ENCODE measurements at places on chromosomes 2 and 18. TPM values are rescaled to one million over a fixed set of nuclear protein-coding genes. Genes with fewer than 3 reads are reported as not detected.

OTOS gene
- total RNA-seq = not detected

AQP4 gene
- not detected for total RNA-seq

PIEZO2 gene
- total RNA-seq = 6.6 TPM

SDC1 gene
- 56.8 TPM for total RNA-seq

MYL12A gene
- total RNA-seq = 826 TPM

TOGARAM2 gene
- total RNA-seq = 0.26 TPM

GRCh38 chr2:197248623-197249022, 62.0 kb downstream of the ANKRD44 start:
- H3K27ac ChIP-seq = no peak overlapping the region
- H3K36me3 ChIP-seq = no peaks in the 10 kb centered on the region
- no peak overlapping the region for H3K4me3 ChIP-seq
- no peak for DNase-seq
- peaks cover 2% of the 10 kb centered on the region for H3K4me1 ChIP-seq

DNA sequence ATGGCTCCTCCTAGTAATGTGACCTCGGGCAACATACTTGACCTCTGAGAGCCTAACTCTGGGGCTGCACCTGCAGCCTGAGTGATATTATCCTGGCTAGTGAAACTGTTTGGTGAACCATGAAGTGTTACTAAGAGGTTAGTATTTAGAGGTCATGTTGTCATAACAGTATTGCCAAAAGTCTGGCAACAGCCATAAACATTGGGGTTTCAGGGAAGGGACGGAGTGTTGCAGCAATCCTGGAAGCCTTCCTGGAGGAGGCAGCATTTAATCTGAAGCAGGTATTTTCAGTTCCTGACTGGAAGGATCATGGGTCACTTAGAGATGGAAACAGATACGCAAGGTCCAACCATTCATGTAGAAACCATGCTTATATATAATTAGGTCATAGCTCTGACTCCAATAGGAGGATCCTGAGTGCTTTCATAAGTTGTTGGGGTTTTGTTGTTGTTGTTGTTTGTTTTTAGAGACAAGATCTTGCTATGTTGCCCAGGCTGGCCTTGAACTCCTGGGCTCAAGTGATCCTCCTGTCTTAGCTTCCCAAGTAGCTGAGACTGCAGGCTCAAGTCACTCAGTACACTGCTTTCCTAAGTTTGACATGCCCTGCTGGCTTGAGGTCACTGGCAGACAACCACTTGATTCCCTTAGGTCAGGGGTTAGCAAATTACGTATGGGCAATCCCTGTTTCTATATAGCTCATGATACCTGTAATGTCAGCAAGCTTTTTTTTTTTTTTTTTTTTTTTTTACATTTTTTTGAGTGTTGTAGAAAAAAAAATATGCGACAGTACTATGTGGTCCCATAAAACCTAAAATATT, 21.5 kb downstream of the GPR39 start:
- DNase-seq = no peak
- H3K27ac ChIP-seq = no peak overlapping the region
- peaks cover 2% of the 10 kb centered on the region for H3K4me1 ChIP-seq
- no peaks in the 10 kb centered on the region for H3K36me3 ChIP-seq

DNA sequence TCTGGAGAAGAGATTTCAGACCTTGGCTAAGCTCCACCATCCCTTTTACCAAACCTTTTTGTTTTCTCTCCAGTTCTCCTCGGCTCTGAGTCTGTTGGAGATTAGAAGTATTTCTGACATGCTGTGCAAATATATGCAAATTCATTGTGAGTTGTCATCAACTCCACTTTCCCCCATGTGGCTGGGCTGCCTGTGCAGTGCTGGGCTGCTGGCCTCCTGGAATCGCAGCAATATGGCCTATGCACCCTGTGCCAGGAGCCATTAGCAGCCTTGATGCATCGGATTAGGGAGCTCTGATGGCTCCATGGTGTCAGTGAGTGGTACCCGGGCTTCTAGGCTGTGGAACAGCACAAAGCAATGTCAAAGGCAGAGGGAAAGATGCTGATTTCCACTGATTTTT, 80.0 kb downstream of the GPR39 start:
- H3K36me3 ChIP-seq = no peaks in the 10 kb centered on the region
- no peaks in the 10 kb centered on the region for H3K27me3 ChIP-seq
- no peak overlapping the region for H3K4me3 ChIP-seq
- DNase-seq = no peak
- H3K27ac ChIP-seq = no peak overlapping the region

- H3K4me1 ChIP-seq = no peaks in the 10 kb centered on the region
- no peaks in the 10 kb centered on the region for H3K27me3 ChIP-seq
- H3K27ac ChIP-seq = no peak overlapping the region
- no peaks in the 10 kb centered on the region for H3K36me3 ChIP-seq
- no peak for DNase-seq
- H3K4me3 ChIP-seq = no peak overlapping the region
These were observed 120.6 kb upstream of the MYCN start for GRCh38 chr2:15819562-15820256.

DNA sequence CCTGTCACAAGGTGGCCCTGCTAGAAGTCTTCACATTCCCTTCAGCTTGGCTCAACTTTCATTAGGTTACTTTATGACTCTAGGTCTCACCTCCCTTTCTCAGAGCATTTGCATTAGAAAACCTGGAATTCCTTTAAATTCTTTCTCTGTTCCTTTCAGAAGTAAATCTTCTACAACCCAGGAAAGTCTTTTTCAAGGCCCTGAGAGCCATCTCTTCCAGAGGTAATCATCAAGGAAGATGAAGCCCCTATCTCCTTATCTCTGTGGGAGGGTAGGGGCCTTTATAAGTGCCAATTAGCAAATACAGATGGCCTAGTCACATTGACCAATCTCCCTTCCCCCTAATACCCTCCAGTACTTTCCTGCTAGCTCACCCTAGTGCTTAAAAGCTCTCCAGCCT, 848.0 kb upstream of the FAM98A start:
- no peaks in the 10 kb centered on the region for H3K4me1 ChIP-seq
- no peaks in the 10 kb centered on the region for H3K36me3 ChIP-seq
- no peak for DNase-seq
- H3K27me3 ChIP-seq = no peaks in the 10 kb centered on the region
- no peak overlapping the region for H3K4me3 ChIP-seq
- no peak overlapping the region for H3K27ac ChIP-seq

DNA sequence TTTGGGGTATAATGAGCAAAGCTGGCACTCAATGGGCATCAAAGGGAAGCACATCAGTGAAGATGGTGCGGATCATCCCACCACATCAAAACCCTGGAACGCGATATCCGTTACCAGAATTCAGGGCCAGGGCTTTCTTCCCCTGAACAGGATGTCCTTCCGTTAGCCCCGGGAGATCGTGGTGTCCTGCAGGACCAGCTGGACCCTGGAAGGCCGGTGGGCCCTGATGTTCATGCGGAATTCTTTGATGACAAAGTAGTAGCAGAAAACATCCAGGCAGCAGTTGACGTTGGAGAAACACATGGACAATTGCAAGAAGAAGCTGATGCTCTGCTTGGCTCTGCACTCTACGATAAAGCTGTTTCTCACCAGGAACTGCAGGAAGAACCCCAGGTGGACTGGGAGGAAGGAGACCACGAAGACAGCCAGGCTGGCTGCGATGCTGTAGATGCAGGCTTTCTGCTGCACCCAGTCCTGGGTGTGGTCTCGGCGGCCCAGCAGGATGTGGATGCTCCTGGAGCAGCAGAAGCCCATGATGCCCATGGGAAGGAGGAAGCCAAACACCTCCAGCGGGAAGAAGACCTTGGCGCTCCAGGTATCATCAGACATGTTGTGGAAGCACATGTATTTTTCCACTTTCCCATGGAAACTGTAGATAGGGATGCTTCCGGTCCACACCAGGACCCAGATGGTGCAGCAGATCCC, 15.0 kb downstream of the GPR55 start:
- H3K27me3 ChIP-seq = no peaks in the 10 kb centered on the region
- no peak for DNase-seq
- peaks cover 8% of the 10 kb centered on the region for H3K4me1 ChIP-seq
- no peak overlapping the region for H3K4me3 ChIP-seq
- no peaks in the 10 kb centered on the region for H3K36me3 ChIP-seq
- no peak overlapping the region for H3K27ac ChIP-seq

GRCh38 chr2:53896864-53897263, 37.1 kb upstream of the GPR75 start:
- no peak overlapping the region for H3K4me3 ChIP-seq
- no peaks in the 10 kb centered on the region for H3K27me3 ChIP-seq
- DNase-seq = peak; percentile 66
- no peaks in the 10 kb centered on the region for H3K4me1 ChIP-seq
- peaks cover 15% of the 10 kb centered on the region for H3K36me3 ChIP-seq

DNA sequence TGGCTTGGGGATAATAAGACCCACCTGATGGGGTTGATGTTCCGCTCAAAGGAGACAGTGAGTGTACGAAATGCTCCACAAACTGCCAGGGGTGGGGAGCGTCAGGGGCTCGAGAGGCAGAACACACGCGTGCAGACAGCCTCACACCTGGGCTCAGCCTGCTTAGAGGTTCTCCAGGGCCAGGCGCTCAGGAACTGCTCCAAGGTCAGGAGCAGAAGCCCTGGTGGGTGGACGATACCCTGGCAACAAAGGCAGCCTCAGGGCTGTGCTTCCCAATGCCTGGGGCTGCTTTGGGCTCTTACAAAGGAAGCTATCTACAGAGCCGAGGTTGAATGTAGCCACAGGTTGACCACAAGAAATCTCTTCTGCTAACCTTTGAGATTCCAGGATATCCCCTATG, 114.4 kb downstream of the CLIP4 start:
- no peaks in the 10 kb centered on the region for H3K4me1 ChIP-seq
- no peak overlapping the region for H3K27ac ChIP-seq
- H3K27me3 ChIP-seq = peaks cover 11% of the 10 kb centered on the region
- H3K4me3 ChIP-seq = no peak overlapping the region
- DNase-seq = no peak

DNA sequence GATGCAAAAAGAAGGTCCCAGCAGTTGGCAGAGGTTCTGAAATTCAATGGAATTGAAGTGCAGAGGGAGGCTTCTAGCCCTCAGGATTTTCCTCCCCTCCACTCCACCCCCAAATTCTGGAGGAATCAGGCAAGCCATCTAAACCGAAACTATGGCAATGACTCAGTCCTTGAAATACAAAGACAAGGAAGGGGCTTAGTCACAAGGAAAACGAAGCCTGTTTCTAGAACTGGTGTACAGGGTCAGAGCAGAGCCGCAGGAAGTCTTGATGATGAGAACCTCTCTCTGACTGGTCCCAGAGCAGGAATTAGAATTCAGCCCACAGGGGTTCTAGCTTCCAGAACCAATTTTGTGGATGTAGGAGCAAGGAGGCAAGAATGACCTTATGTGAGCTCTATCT, 111.7 kb upstream of the SCN1A start:
- peaks cover 6% of the 10 kb centered on the region for H3K4me1 ChIP-seq
- H3K36me3 ChIP-seq = no peaks in the 10 kb centered on the region
- peak overlapping the region; percentile 66 for H3K27ac ChIP-seq
- H3K4me3 ChIP-seq = no peak overlapping the region
- peak; percentile 89 for DNase-seq

GRCh38 chr18:27447451-27447881, 262.4 kb upstream of the CHST9 start:
- H3K4me3 ChIP-seq = no peak overlapping the region
- no peaks in the 10 kb centered on the region for H3K4me1 ChIP-seq
- no peak for DNase-seq
- no peaks in the 10 kb centered on the region for H3K27me3 ChIP-seq
- H3K36me3 ChIP-seq = no peaks in the 10 kb centered on the region

- no peak overlapping the region for H3K27ac ChIP-seq
- no peaks in the 10 kb centered on the region for H3K36me3 ChIP-seq
- DNase-seq = no peak
- no peaks in the 10 kb centered on the region for H3K4me1 ChIP-seq
- H3K4me3 ChIP-seq = no peak overlapping the region
These were observed 905.1 kb downstream of the NRXN1 start for GRCh38 chr2:50126845-50127244.

GRCh38 chr18:286515-287310, 18.9 kb upstream of the THOC1 start:
- peak; percentile 26 for DNase-seq
- H3K4me3 ChIP-seq = no peak overlapping the region

DNA sequence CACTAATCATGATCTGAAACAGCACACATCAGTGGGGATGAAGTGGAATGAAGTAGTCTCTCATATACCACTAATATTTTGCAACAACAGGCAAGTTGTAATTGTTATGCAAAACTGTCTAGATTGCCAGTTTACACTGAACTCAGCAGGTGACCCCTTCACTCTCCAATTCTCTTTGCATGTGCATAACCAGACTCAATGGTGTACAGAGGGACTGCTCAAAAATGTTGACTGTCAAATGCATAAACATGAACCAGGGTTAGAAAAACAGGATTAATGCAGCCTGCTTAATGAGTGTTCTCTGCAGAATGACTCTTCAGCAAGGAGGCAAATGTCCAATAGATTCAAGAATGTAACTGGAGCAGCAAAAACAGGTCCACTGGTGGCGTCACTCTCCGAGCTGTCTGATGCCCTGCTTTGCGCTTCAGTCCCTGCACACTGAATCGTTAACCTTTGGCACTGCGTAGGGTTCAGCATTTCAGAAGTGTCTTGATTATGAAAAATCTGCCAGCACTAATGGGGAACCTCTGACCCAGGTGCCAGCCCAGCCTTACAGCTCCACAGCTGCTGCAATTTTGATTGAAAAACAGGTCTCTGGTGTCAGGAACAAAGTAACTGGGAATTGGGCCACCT, 209.3 kb downstream of the TDRD15 start:
- no peak overlapping the region for H3K27ac ChIP-seq
- no peaks in the 10 kb centered on the region for H3K36me3 ChIP-seq
- no peaks in the 10 kb centered on the region for H3K4me1 ChIP-seq
- H3K4me3 ChIP-seq = no peak overlapping the region
